Cardiac septum (tissue), 1 donor: ENCODE measurements at places on chromosomes 5 and 9.

- no peak for DNase-seq
Observed at GRCh38 chr5:93583439-93583767, 381 bp downstream of the NR2F1 start.

DNA sequence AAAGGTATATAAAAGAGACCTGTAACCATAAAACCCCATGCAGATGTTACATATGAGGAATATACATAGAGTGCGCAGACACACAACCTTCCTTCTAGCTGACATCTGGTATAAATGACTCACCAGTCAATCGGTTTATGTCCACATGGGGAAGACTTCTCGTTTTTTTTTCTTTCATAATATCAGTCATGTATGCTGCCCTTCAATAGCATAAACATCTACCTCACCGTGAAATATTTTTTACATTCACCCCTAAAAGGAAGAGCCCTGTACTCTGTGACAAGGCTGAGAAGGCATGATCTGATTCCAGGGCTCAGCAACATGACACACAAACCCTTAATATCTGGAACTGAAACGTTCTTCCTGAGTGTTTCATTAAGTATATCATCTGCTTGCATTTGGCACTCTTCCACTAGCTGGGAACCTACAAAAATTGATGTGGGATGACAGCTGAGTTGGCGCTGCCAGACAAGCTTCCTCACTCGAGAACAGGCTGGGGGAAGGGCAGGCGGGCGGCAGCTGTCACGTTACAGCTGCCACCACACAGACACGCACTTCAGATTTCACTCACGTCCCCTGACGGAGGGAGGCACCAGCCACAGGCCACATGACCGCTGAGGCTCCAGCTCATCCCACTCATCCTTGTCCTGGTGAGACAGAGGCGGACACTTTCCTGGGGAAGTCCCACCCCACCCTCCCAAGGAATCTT, 74.2 kb downstream of the SHB start:
- DNase-seq = peak; percentile 91

DNA sequence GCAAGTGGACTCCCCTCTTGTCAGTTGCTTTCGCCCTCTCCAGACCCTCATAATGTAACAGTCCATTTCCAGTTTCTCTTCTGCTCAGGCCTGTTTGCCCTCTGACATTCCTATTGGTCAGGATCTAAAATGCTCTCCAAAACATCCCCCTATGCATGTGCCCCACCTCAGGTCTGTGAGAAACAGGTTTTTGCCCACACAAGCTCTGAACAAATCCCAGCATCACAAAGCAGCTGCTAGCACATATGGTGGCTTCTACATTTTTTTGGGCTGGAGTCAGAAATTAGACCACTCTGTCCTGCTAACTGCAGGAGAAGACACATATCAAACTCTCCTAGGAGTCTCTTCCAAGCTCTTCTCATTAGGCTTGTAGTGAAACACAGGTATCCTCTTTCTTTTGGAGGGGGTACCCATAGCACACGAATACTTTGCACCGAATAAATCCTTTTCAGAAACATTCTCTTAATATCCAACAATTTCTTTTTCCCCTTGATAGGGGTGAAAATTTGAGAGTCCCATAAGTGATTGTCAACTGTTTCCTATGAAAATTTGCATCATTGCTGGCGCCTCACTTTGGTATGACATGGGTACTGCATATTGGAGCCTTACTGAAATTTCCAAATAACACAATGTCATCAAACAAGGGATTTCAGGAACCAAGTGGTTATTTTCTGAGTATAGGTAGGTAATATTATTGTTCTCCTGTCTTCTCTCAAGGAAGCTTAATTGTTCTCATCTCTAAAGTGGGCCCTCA, 19.3 kb upstream of the HSPA9 start:
- DNase-seq = no peak

DNA sequence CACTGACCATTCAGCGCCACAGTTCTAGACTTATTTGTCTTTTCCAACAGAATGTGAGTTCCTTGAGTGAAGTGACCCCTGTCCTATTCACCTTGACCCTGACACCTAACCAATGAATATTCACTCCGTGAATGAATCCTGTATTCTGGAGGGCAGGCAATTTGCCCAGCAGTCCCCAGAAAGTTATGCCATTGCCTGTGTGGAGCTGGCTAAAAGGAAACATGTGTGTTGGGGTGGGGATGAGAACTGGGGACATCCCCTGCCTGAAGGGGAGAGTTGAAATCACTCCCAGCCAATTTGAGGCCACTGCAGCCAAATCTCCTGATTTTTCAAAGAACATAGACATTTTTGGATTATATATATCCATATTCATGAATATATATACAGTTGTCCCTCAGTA, 199.0 kb downstream of the SLIT3 start:
- DNase-seq = no peak

DNA sequence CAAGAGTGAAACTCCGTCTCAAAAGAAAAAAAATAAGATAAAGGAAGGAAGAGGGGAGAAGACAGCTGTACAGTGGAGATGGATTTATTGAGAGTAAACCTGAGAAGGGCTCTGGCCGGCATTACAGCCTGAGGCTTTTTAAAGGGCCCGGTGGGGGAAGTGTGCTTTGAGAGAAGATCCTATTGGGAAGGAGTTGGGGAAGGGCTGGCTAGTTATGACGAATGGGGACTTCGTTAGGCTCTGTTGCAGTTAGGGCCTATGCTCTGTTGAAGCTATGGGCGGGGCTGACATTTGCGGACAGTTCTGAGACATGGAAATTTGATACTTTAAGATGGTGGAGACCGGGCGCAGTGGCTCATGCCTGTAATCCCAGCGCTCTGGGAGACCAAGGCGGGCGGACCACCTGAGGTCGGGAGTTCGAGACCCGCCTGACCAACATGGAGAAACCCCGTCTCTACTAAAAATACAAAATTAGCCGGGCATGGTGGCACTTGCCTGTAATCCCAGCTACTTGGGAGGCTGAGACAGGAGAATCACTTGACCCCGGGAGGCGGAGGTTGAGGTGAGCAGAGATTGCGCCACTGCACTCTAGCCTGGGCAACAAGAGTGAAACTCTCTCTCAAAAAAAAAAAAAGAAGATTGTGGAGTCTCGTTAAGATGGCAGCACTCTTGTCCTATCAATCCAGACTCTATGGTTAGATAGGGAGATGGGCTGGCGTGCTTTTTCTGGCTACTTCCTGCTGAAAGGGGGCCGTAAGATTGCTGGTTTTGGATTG, 33.2 kb downstream of the C9orf50 start:
- DNase-seq = no peak

- no peak for DNase-seq
Observed at GRCh38 chr5:91438871-91439270, 55.8 kb upstream of the ARRDC3 start.

GRCh38 chr5:72477644-72478043, 29.6 kb downstream of the ZNF366 start:
- DNase-seq = no peak

DNA sequence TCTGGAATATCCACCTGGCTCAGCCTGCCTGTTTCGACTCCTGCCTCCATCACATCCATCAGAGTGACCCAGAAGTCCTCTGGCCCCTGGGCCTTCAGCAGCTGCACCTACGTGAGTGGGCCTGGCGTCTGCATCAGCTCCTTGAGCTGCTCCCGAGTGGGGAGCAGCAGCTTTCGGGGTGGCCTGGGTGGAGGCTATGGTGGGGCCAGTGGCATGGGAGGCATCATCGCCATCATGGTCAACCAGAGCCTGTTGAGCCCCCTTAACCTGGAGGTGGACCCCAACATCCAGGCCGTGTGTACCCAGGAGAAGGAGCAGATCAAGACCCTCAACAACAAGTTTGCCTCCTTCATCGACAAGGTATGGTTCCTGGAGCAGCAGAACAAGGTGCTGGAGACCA, 83.0 kb downstream of the SEC61B start:
- no peak for DNase-seq

- no peak for DNase-seq
Observed at GRCh38 chr9:131728546-131728910, 11.3 kb downstream of the RAPGEF1 start.

GRCh38 chr5:172623313-172623980, 17.6 kb upstream of the NEURL1B start:
- DNase-seq = peak; percentile 56

DNA sequence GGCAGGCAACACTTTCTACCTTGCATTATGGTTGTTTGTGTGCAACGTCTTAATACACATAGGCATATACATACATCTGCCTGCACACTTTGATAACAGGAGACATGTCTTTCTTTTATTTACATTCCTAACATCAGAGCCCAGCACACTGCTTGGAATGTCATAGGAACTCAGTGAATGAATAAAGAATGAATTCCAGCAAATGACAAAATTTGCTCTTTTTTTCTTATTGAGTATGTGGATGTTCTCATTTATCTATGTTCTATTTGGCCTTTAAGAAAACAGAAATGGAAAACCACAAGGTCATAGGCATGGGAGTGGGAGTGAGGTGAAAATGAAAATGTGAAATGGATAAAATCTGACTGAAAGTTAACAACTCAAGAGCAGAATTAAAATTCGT, 36.3 kb upstream of the PALM2AKAP2 start:
- no peak for DNase-seq

DNA sequence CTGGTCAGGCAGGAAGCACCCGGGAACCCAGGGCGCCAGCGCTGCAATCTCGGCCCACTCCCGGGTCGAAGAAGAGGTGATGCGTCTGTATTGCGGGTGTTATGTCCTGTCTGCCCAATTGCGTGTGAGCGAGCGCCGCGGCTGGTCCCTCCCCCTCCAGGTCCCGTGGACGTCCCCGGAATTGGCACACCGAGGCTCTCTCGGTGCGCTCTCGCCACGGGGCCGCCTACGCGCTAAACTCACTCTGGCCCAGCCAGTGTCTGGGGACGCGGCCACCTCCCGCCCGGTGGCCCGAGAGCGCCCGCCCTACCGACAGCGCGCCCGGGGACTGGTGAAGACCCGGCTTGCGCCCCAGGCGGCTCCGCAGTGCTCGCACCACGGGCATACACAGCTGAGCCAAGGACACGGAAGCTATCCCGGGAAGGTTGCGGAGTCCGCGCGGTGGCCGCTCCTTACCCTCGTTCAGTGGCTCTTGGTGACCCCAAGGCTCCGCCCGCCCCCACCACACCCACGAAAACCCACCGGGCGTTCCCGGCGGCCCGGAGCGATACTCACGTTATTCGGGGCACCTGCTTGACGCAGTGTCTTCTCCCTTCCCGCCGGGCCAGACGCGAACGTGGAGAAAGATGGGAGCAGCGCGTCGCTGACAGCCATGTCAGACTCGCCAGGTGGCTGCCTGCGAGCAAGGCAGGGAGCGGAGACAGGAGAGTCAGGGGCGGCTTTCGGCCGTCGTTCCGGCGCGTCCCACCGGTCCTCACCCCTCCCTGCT, 1.0 kb downstream of the KLF4 start:
- peak; percentile 82 for DNase-seq

GRCh38 chr9:134191455-134192209, 27.3 kb upstream of the RNU6ATAC start:
- DNase-seq = no peak

GRCh38 chr9:127185931-127186781, 63.7 kb upstream of the ANGPTL2 start:
- peak; percentile 94 for DNase-seq

GRCh38 chr5:90792725-90793124, 234.1 kb downstream of the ADGRV1 start:
- DNase-seq = no peak

DNA sequence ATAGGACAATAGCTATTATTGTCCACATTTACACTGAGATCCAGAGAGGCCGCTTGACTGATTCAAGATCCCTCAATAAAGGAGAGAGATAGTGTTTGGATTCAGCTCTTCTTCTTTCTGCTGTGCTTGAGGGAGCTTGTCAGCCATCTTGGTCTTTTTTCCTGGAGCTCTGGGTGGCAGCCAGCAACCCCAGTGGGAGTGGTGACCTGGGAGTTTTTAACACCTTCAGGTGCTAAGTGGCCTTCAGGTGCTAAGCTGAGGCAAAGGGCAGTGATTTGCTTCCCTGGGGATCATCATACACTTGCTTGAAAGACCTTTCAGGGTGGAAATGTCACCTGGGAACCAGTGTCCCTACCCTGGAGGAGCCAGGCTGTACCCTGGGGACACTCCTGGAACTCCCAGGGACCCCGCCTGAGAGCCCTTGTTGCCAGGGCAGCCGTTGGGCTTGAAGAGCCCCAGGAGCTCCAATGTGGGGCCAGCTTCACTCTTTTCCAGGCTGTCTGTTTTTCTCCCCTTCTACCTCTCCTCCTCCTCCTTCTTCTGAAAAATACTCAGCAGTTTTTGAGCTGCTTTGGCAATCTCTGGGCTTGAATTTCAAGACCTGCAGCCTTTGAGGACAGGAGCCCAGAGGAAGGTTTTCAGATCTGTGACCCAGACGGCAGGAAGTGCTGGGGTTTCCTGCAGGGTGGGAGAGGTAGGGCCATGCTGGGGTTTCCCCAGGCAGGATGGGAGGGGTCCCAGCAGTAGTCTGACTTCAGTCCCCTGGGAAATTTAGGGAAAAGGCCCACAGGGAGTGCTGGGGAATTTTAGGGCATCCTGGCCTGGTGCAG, 59.7 kb downstream of the FGF18 start:
- DNase-seq = no peak

DNA sequence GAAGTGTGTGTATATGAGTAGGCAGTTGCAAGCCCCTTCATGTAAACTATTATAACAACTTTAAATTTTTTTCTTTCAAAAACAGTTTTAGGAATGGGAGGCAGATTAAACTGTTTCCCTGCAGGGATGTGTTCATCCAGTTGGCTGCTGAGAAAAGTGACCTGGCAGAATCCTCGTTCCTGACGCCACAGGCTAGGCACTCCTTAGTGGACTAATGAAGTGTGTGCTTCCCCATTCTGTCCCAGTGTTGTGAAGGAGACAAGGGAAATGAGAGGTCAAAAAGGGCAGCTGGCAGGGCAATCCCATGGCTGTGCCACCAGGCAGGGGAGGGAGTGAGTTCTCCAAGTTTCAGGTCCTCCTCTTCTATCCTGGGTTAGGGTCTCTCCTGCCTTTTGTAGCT, 59.8 kb downstream of the FOXD1 start:
- no peak for DNase-seq

GRCh38 chr5:113804943-113805342, 291.4 kb downstream of the YTHDC2 start:
- DNase-seq = no peak

GRCh38 chr5:95554331-95554646, 488 bp downstream of the SKIC3 start:
- no peak for DNase-seq

- DNase-seq = no peak
Observed at GRCh38 chr5:178677429-178677828, 50.6 kb upstream of the CLK4 start.

- no peak for DNase-seq
Observed at GRCh38 chr9:90469865-90470387, 172.7 kb downstream of the DIRAS2 start.

- DNase-seq = no peak
Observed at GRCh38 chr9:88673886-88674285, 138.9 kb downstream of the NXNL2 start.

DNA sequence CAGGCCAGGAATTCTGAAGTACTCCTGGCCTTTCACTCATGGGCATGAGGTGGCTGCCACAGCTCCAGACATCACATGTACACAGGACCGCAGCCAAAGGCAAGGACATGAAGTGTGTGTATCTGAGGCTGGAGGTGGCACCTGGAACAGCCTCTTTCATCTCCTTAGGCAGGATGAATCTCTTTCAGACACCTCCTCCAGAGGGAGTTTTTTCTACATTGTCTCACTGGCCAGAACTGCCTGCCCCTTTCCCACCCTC, 142.8 kb downstream of the BARX1 start:
- no peak for DNase-seq

DNA sequence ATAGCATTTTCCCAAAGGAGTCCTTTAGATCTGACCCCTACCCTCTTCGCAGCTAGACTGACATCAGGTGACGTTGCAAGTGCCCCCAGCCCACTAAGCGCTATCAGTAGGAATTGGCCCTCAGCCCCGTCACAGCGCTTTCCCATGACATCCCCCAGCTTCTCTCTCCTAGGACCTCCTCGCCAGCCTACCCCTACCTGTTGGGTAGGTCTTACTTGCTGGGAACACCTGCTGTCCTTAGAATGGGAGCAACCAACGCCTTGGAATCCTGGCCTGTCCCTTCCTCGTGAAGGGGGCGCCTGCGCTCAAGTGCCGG, 584 bp upstream of the PIP5K1B start:
- no peak for DNase-seq
